H4 (cell line): ENCODE measurements at places on chromosomes 6 and 20.

DNA sequence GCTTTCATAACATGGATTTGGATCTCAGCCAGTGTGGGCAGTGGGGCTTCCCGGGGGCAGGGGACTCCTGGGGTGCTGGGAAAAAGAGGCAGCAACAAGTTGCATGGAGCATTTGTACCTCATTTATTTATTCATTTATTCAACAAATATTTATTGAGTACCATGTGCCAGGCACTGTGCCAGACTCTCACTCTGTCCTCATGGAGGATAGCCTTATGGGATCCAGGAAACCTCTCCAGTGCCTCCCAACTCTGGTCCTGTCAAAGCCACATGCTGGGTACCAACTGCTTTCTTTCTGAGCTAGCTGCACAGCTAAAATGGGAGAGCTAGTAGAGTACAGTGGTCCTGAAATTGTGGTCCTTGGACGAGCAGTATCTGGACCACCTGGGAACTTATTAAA is 87.8 kb upstream of the EPB41L1 start:
- no peak for DNase-seq

DNA sequence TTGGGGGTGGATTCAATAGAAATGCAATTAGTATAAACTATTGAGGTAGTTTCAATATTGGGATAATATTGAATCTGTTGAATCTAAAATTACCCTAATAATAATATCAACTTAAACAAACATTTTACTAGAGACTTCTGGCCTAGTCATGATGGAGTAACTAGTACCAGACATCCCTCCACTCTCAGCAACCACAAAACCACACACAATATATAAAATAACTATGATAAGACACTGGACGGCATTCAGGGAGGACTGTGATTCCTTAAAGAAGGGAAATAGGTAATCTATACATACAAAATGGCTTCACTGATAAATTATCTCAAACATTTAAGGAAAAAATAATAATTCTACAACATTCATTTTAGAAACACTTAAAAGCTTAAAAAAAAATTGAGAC is 38.9 kb upstream of the TMEM14A start:
- DNase-seq: no peak

DNA sequence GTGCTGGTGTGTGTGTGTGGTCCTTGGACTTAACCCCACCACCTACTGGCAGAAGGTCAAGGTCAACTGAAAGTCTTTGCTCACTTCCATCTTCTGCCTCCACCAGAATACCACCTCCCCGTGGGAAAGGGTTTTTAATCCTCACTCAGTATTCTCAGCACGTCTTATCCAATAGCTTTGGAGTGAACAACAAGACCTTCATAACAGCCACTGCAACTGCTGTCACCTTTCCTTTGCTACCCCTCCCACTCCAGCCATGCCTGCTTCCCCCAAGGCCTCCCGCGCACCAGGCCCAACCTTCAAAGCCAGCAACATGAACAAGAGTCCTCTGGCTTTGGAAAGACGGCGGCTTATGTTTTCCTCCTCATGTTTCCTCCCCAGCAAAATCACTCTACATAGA is 787 bp upstream of the BTN2A2 start:
- DNase-seq: no peak

- no peak for DNase-seq
Observed at GRCh38 chr6:154268486-154268885, 88.1 kb downstream of the IPCEF1 start.

DNA sequence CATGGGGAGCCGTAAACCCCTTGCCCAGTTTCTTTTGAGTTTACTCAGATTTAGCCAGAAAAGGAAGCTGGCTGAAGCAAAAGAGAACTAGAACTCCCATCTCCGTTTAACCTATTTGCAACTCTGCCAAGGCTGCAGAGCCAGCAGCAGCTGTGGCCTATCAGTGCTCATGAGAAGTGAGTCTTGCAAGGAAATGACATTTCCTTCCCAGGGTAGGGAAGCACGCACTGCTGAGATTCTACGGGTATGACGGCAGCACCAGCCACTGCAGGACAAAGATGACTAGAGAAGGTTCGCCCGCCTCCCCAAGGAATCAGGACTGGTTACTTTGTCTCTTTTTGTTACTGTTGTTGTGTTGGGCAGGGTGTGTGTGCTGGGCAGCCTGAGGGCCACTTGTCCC is 47.6 kb downstream of the PPP1R3G start:
- no peak for DNase-seq

GRCh38 chr6:18186033-18186432 is 30.8 kb downstream of the KDM1B start:
- DNase-seq: no peak

DNA sequence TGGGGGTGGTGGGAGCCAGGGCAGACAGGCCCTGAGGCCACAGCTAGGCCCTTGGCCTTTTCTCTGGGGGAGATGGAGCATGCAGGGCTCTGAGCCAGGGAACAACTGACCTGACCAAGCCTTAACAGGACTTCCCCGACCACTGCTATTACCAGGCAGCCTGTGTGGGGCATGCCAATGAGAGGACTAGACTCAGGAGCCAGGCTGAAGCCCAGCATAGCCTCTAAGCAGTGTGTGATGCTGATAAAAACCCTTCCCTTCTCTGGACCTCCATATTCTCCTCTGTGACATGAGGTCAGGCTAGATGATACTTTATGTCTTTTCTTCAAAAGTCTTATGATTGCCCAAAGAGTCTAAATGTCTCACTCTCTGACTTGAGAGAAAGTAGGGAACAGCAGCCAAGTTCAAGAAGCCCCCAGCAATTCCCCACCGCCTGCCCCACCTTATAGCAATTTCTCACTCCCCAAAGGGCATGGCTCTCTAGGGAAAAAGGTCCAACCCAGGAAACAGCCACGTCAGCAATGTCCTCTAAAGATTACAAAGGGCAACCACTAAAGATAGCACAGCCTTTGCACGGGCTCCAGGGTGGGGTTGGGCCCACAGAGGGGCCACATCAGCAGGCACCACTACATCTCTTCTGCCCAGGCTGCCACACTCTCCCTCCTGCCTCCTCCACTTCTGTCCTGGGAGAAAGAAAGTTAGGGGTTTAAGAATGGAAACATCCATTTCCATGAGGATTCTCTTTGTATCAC is 71.3 kb downstream of the TRERF1 start:
- DNase-seq: no peak

DNA sequence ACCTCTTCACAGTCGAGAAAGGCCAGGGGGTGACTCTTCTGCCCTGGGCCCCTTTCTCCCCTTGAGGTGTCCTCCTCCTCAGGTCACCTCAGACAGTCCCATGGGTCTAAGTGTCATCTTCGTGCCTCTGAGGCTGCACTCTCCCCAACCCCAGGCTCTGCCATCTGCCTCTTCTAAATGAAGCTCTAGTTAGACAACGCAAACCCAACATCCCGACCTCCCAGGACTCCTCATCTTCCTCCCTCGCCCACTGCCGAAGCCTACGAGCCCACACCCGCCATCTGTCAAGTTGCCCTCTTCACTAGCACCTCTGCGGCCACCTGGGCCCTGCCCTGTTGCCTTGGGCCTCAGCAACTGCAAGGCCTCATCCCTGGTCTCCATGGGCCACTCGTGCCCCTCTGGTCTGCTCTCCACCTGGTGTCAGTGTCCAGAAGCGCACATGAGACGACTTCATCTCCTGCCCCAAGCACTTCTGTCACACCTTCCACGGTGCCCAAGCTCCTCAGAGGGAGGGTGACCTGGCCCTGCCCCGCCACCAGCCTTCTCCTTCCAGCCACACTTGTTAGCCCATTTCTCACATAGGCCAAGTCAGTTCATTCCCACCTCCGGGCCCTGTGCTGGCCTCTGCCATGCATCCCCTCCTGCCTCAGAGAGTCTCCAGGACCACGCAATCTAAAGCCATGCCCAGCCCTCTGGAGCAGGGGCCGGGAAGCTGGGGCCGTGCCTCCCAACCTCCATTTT is 53.8 kb downstream of the RRBP1 start:
- DNase-seq: no peak

- DNase-seq: no peak
Observed at GRCh38 chr6:109449795-109450673, 5.5 kb downstream of the MICAL1 start.

DNA sequence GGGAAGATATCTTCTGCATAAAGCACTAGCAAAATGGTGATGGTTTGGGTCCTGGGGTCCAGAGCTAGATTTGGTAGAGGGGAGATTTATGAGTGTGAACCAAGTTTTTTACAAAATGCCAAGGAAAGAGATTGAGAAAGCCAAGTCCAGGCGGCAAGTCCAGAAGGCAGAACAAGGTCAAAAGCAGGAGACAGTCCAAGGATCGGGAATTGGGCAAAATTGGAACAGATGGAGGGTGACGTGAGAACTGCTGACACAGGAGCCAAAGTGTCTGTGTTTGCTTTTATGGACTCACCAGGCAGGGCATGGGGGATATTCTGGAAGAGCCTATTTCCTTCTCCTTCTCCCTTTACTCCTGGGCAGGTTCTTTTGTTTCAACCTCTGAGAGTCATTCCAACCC is 4.1 kb downstream of the NHLRC1 start:
- no peak for DNase-seq

DNA sequence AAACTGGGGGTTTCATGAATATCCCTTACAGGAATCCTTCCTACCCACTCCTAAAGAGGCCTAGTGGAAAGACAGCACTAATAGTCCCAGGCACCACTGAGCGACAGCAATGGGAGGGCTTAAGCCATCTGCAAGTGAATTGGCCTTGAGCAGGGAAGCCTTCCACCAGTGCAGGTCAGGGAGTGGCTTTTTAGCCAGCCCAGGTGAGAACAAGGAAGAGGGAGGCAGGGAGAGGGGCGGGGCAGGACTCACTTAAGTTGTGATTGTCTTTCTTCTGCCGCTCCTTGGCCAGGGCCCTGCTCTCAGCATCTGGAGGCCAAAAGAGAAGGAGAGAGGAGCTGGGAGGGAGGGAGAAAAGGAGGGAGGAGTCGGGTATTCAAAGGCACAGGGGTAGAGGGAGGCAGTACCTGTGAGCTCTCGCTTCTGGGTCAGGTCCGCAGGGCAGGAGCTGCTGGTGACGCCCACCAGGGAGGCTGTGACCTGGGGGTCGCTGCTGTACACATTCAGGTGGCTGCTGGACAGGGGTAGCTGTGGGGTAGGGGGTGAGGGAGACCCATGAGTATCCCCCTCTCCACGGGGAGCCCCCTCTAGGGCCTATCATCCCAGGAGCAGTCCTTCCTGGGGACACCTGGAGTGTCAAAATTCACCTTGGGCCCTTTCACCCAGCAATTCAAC is 47.8 kb downstream of the TFEB start:
- DNase-seq: no peak

DNA sequence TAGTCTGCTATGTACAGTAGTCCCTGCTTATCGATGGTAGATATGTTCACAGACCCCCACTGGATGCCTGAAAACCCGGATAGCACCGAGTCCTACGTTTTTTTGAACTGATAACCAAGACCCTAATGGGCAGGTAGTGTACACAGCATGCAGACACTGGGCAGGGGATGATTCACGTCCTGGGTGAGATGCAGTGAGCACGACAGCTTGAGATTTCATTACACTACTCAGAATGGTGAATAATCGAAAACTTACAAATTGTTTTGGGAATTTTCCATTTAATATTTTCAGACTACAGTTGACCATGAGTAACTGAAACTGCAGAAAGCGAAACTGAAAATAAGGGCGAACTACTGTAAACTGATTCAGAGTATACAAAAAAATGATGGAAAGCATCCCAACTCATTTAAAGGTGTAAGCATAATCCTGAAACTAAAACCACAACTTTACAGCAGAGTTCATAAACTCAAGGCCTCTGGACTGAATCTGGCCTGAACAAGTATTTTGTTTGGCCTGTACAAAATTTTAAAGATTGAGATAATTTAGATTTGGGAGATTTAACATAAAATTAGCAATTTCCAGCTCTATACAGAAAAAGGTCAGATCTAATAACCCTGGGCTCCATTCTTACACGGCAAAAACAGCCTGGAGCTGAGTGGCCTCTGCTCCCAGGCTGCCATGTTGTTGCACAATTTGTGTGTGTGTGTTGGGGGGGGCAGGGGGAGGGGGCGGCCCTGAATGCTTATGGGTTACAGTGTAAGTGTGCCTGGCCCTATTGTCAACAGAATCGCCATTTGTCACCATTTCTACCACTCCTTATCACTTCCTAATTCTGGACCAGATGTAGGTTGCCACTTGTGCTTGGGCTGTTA is 34.9 kb downstream of the RNF24 start:
- DNase-seq: peak; percentile 64

DNA sequence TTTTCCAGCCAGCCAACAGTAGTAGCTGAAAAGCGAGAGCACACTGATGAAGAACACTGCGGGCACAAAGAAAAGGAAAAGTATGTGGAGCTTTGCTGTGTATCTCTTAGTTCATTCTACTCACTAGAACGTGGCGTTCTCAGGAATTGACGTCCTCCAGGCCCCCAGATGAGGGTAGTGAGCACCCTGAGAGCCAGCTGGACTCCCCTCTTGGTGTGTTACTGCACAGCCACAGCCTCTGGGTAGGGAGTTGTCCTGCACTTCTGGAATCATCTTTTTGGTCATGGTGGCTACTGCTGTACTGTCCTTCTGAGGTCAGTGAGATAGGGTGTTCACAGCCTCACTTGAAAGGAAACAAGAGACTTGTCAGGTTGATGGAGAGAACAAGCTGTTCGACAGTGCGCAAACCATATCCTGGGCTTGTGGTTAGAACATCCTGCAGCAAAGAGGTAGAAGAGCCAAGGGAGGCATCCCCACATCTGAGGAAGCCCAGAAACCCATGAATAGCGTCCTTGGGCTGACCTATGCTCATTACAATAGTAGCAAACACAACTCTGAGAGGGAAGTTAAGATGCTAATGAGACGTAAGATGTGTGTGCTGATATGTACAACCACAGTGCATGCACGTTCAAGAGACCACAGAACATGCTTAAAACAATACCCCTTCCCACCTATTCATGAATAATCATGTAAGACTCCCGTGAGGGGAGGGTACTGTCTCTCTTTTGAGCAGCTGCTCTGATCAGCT is 14.6 kb upstream of the HLA-F start:
- DNase-seq: no peak

- no peak for DNase-seq
Observed at GRCh38 chr20:62792182-62792939, 3.9 kb upstream of the MRGBP start.

- peak; percentile 41 for DNase-seq
Observed at GRCh38 chr20:12627485-12627884, 381.3 kb upstream of the SPTLC3 start.

GRCh38 chr6:73854998-73855718 is 159.2 kb downstream of the CD109 start:
- DNase-seq: peak; percentile 15

DNA sequence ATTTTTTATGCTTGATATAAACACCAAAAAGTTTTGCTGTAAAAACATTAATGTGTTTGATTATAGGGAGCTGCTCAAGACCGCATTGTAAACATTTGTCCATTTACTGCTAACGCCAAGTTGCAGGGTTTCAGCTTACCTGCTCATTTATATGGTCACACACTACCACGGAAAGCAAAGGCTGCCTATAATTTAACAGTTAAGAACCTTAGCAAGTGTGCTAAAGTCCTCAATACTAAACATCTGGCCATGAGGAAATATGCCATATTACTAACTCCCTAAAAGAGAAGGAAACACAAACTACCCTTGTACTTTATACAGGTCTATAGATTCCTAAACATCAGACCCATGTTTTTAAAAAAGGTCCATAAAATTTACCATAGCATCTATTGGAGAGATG is 129.5 kb downstream of the ASCC3 start:
- DNase-seq: no peak

GRCh38 chr6:63744810-63745209 is 109.2 kb downstream of the PHF3 start:
- no peak for DNase-seq
